CD4-positive, alpha-beta memory T cell (primary cell): ENCODE measurements at places on chromosomes 12 and 14.

DNA sequence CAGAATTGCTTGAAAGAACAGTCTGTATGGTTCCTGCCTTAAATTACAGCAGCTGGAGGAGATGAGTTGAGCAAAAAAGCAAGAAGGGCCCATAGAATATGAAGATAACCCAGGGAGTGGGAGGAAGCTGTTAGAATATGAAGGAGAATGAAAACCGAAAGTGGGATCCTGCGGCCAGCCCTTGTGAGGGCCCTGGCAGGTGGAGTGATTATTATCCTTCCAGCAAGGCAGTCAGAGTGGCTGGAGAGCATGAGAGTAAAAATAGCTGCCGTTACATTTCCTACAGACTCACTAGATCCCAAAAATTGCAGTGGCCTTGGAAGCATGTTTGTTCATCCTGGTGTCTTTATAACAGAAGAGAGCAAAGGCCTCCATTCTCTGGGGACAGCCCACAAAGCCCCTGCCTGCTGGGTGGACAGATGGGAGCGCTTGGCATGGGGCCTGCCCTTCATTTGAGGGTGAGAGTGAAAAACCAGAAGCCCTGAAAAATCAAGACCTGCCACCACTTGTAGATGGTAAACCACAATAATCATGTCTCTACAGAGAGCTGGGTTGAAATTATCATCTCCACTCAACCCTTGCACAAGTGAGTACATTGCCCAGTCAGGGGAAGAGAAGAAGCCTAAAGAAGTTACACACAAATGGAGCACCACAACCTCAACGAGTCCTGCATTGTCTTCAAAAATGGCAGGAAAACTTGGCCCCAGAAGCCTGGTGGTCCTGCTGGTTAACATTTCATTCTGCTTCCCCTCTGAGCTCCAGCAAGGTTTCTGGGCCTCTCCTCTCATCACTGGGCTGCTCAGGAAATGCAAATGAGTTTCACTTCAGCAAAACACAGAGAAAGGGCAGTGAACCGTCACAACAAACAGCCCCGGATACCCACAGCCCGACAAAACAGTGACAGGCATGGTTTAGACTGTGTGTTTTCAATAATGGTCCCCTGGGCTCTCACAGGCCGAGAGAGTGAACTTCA, 20.5 kb downstream of the ZDHHC22 start:
- peak; percentile 27 for DNase-seq

DNA sequence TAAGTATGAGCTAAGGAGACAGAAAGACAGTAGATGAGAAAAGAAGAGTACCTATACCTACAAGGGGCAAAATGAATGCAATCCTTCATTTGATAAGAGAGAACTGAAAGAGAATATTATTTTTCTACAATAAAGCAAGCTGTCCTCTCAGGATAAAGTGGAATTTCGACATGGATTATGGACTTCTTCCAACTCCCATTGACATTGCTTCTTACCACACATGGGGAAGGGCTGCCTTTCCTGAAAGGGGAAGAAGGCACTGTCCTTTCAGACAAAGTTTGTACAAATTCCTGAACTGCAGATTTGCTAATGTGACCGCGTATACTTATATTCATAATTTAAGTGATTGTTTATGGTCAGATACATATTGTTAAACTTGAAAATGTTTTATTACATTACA, 4.3 kb upstream of the HEBP1 start:
- no peak for DNase-seq

DNA sequence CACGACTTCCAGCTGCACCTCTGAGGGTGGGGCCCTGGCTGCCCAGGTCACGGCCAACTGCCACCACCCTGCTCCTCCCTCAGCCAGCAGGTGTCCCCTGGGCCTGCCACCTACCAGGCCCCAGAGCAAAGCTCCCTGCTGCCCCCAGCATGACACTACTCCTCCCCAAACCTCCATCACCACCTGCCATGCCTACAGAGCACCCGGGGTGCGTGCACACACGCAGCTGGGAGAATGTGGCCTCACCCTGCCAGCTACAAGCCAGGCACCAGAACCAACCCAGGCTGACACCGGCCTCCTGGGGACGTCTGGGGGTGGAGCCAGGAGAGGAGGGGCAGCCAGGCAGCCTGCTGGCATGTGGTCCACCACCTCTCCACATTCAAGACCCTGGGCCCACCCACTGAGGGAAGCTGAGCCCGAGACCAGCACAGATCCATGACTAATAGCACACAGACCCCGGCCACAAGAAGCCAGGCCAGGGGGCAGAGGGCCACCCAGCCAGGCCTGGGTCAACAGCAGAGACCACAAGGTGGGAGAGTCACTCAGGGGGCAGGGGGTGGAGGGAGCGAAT, 3.4 kb downstream of the JAG2 start:
- no peak for DNase-seq

GRCh38 chr12:47194501-47194900, 114.7 kb upstream of the AMIGO2 start:
- DNase-seq, result no peak

DNA sequence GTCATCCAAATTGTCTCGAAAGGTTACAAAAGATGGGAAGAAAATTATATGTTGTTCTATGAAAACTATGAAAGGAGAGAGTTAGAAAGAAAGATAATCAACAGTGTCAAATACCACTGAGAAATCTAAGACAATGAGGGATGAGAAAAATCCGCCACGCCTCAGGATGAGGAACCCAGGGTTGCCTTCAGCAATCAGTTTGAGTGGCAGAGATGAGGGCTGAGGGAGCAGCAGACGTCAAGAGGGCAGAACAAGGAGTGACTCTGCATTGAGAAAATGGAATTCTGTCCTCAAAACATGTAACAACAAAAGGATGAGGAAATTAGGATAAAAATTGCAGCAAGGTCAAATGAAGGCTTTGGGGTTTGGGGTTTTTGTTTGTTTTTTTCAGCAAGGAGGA, 18.3 kb upstream of the OXA1L start:
- DNase-seq, result no peak
